NCI-H187 treated with DMSO at 0.1 percent for 48 hours (cell line): ENCODE measurements at places on chromosomes 6 and 20.

DNA sequence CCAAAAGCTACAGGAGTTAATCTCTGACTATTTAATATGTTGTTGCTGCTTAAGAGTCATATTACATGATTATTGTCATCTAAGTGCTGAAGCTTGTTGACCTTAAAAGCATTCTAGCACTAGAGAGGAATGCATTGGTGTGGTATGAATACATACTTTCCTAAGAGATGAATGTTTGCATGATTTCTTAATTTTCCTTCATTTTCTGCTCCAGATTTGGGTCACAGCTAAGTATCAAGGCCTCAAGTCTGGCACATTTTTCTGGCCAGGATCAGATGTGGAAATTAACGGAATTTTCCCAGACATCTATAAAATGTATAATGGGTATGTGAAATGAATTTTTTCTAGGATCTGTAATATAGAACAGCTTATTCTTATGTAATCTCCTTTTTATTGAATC is 53.6 kb downstream of the ENPP1 start:
- no peak for DNase-seq

DNA sequence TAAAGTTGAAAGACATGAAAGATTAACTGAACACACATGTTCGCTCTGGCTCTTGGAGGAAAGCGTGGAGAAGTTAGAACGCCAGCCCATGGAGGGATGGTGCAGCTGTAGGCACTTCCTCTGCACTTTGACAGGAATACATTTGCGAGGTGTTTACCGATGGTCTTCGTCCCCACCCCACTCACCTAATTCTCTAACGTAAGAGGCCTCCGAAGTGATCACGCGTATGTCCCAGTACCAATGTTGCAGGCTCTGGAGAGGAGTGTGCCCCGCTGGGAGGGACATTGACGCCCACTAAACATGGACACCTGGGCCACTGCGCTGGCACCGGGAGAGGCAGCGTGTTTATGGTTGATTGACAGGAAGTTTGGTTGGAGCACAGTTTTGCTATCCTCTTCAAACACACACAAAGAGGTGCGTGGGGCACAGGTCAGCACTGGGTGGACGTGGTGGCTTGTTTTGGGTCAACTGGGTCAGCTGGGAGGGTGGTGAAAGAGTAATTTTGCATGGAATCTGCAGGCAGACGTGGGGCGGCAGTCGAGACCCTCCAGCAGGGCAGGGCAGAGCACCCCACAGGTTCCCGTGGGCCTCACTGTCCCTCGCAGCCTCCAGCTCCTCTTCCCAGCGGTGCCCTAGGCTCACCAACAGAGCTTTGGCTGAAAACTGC is 110.1 kb downstream of the DLL1 start:
- DNase-seq: no peak

GRCh38 chr6:41467061-41467460 is 79.1 kb upstream of the FOXP4 start:
- DNase-seq: no peak

DNA sequence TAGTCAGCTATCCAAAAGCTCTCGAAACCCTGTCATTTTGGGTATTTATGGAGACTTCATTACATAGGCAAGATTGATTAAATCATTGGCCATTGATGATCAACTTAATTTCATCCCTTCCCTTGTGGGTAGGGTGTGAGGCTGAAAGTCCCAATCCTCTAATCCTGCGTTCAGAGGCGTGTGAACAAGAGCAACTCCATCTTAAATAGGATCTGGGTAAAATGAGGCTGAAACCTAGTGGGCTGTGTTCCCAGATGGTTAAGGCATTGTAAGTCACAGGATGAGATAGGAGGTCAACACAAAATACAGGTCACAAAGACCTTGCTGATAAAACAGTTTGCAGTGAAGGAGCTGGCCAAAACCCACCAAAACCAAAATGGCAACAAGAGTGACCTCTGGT is 641.7 kb upstream of the GJE1 start:
- DNase-seq: no peak

- DNase-seq: no peak
Observed at GRCh38 chr20:49591217-49591865, 23.4 kb upstream of the PTGIS start.

DNA sequence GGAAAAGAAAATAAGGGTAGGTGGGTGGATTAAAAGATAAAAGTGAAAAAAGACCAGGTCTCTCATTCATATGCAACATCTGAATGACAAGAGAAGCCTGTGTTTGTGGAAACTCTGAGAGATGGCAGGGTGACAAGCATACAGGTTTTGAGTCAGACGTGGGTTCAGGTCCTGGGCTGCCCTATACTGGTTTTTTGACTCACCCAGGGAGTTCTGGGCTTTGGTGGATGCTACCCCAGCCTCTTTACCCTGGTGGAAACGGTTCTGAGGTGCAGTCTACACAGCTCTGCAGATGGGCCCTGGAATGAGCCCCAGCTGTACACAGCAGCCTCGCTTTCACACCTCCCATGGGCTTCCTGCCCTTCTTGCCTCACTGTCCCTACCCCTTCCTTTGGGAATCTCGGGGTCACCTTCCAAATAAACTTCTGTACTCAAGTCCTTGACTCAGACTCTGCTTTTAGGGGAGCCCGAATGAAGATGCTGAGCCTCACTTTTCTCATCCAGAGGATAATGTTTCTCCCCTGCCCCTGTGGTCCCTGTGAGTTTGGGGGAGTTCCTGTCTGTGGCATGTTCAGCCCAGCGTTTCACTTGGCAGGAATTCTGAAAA is 77.7 kb upstream of the CLDN20 start:
- DNase-seq: no peak

DNA sequence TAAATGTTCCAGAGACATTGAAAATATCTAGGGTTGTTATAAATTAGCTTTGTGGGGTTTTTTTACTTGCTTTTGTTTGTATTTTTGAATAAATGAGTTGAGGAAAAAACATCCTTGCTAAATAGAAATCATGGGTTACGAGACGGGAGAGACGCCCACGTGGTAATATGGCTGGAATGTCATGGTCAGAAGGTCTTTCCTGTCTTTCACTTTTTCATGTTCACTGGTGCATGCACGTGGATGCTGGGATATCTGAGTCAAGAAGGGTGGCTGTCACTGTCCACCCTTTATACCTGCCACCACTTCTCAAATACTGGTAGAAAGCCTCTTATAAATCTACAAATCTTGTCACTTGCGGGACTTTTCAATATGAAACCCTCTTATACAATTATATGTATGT is 258.7 kb upstream of the AGPAT4 start:
- DNase-seq: no peak

GRCh38 chr6:116060572-116061283 is at the start of gene FRK:
Gene FRK, minus strand, starts transcription at chr6:116060891. Its CDS starts 580 bp downstream, at chr6:116060311.
- no peak for DNase-seq

DNA sequence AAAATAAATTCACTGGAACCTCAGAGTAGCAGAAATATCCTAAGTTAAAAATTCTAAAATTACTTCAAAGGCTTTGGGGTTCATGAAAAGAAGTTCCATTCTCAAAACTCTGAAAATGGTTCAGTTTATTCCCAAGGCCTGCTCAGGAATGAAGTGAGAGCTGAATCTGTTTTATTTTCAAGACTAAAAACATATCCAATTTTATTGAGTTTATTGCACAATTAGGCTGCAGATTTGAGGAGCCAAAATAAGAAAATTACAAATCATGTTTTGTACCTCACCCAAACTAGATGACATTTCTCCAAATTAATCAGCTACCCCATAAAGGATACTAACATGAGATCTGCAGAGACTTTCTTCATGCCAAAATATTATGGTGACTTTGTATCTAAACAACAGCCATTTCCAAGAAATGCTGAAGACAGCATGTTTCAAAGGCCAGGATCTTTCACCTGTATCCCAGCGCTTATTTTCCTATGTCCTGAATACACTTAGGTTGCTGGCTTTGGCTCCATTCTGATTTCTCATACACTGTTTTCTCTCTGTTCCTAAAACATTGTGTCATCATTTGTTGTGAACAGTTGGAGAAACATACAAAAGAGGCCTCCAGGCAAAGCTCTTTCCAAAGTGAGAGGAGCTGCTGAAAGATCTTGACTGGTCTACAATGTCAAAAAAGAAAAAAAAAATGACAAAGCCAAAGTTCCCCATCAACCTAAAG is 85.7 kb upstream of the F13A1 start:
- no peak for DNase-seq

GRCh38 chr6:75230484-75231325 is 12.9 kb downstream of the COX7A2 start:
- no peak for DNase-seq

GRCh38 chr6:136887953-136888352 is 34.1 kb upstream of the SLC35D3 start:
- no peak for DNase-seq

DNA sequence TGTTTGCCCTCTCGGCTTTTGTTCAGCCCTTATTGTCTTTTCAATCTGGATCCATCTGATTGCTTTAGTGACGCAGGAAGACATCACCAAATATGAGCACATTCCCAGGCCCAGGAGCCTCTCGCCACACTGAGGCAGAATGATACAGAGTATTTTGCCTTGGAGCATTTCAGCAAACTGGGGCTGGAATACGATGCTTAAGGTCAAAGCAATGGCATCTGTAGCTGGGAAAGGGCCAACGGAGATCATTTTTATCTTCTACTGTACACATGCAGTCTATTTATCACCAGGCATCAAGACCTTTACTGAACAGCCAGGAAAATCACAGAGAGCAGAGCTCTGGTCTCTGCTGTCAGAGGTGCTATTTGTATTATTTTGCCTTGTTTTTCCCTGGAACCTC is 655.3 kb downstream of the RNF144B start:
- DNase-seq: no peak

DNA sequence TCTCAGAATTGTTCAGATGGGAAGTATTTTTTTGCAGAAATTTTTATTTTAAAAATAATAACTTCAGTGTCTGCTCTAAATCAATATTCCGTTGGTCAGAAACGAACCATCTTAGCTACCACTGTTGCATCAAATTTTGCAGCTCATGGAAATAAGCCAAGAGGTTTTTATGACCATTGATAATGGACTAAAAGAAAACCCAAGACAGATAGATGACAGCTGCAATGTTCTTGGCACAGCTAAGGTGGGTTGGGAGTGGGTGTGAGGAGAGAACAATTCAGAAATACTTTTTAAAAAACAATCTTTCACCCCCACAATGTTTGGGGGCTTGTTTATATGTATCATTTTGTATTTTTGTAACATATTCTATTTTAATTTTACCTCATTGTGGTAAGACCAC is 121.1 kb downstream of the PDE7B start:
- DNase-seq: no peak

DNA sequence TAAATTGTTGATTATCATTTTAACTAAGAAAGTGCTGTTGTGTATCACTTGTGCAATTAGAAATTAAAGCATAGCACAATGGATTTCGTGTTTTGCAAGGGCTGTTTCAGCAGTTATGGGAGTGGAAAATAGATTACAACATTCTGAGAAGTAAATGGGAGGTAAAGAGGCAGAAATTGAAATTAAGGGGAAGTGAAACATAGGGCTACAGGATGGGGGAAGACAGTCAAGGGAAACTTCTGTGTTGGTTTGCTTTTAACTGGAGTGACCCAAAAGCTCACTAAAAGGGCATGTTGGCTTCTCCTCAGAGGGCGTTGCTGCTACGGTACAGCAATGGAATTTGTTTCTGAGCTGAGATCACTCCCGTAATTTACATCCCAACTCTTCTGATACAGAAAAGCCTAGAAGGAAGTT is 147.5 kb downstream of the BCAS1 start:
- DNase-seq: no peak

- DNase-seq: no peak
Observed at GRCh38 chr6:109237077-109237985, 142.0 kb downstream of the CEP57L1 start.

DNA sequence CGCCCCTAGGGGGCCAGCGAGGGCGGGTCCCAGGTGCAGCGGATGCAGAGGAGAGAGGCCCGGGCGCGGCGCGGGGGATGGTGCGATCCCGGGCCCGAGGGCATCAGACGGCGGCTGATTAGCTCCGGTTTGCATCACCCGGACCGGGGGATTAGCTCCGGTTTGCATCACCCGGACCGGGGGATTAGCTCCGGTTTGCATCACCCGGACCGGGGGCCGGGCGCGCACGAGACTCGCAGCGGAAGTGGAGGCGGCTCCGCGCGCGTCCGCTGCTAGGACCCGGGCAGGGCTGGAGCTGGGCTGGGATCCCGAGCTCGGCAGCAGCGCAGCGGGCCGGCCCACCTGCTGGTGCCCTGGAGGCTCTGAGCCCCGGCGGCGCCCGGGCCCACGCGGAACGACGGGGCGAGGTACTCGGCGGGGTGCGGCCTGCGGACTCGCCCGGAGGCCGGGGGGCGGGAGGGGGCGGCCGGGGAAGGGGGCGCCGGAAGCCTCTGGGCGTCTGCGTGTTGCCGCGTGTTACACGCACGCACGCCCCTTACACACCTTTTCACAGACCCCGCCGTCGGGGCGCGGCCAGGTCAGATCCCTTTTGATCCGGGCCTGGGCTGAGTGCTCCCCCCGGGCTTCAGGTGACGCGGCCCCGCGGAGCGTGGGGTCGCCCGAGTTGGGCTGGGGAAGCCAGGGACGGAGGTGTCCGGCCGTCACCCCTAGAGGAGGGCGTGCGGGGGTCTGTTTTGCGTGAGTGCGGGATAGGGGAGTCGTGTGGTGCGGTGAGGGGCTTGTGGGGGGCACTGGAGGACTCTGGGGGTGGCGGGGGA is 412 bp downstream of the TRIB3 start:
- no peak for DNase-seq

- DNase-seq: peak; percentile 4
Observed at GRCh38 chr6:17987697-17988421, 424 bp upstream of the KIF13A start.

GRCh38 chr6:112821476-112821875 is 474.3 kb downstream of the RFPL4B start:
- DNase-seq: no peak

DNA sequence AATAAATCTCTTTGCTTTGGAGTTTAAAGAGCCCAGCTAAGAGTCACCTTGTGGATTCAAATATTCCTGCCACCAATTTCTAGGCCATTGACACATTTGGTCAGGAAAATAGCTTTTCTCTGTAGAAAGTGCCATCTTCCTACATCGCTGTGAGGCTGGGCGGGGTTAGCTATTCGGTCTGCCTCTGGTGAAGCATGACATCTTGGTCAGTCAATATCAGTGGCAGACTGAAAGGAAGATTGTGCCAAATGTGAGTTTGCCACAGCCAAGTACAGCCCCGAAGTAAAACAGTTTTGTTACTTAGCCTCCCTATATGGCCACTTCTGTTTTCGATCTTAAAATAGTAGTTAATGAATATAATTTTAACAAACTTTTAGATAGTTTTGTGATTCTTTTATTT is 65.5 kb upstream of the FABP7 start:
- DNase-seq: no peak

- no peak for DNase-seq
Observed at GRCh38 chr20:60097285-60097684, 139.1 kb downstream of the CDH26 start.

- no peak for DNase-seq
Observed at GRCh38 chr6:17972978-17973622, 14.3 kb downstream of the KIF13A start.
